ENCODE measurements at places on chromosomes 7 and 10.

DNA sequence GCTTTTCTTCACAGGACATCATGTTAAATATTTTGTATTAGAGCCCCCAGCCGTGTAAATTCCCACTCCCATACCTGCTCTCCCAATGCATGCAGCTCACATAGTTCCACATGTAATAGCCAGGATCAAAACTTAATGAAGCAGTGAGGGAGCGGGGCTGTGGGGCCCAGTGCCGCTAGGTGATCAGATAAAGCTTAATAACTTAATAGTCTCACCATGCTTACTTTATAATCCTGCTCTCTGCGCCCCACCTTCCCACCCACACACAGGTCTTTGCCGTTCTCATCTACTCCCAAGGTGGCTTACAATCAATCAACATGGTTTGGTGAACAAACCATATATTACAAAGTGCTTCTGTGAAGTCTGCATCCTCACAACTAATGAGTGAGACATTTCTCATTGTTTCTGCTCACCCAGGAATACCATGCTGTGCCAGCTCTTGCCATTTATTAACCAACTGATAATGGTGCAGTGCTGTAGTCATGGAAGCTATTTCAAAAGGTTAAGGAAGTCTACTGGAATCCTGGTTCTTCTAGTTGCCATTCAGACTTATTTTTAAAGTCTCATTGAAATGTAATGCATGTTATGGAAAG lies 156.4 kb downstream of the CTTNBP2 start:
- DNase-seq: no peak

- peak; percentile 47 for DNase-seq
These were observed 137.9 kb upstream of the MKI67 start for GRCh38 chr10:128263891-128264688.

DNA sequence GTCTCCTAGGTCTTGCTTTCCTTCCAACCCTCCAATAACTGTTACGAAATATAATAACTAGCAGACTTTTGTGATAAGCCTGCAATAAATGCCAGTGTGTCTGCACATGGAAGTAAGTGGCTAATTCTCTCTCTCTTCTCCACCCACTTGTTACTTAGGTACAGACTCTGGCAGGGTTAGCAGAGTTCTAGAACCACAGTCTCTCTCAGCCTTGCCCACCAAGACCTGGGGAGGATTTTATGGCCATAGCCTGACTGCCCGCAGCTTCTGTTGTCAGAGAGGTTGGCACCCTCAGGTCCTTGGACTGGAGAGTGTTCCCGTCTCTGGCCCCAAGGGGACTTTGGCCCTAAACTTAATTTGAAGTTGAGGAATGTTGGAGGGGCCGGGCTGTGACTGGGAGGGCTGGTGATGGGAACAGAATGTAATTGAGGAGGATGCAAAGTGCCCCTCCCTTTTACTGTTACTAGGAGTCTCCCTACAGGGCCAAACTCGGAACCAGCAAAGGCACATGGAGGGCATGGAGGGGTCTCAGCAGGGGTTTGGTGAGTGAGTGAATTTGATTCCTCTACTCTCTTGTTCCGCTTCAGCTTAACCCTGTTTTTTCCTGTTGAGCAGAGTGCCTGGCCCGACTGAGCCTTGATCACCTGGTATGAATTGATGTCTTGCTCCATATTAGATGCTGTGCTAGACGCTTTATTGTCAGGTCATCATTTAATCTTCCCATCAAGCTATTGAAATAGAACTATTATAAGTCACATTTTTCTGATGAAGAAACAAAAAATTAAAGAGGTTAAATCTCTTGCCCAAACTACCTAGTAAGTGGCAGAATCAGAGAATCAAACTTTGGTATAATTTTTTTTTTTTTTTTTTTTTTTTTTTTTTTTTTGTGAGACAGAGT lies 37.0 kb upstream of the LCOR start:
- DNase-seq: no peak

- DNase-seq: no peak
These were observed 5.8 kb upstream of the SAMD8 start for GRCh38 chr10:75105576-75106197.

DNA sequence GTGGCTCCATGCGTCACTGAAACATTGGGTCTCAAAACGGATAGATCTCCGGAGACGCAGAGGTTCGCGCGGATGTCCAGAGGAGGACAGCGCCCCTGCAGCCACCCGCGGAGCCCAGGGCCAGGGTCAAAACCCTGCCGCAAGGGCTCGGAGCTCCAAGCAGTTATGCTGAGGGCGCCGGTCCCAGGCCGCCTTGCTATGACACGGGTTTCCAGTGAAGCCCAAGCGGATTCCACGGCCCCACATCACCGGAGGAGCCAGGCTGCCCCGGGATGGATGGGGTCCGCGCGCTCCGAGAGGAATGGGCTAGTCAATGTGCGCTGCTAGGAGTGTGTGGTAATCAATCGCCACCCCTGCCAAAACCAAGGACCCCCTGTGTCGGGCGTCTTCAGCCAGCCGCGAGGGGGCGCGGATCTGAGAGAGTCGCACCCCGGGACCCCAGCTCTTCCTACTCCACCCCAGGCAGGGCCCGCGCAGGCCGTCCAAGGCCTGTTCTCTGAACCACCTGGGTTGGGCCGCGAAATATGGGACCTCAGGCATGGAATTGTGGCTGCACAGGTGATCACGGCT lies 5.6 kb upstream of the EMX2 start:
- DNase-seq: no peak

- no peak for DNase-seq
These were observed 31.4 kb upstream of the DLX6 start for GRCh38 chr7:96973986-96974385.

DNA sequence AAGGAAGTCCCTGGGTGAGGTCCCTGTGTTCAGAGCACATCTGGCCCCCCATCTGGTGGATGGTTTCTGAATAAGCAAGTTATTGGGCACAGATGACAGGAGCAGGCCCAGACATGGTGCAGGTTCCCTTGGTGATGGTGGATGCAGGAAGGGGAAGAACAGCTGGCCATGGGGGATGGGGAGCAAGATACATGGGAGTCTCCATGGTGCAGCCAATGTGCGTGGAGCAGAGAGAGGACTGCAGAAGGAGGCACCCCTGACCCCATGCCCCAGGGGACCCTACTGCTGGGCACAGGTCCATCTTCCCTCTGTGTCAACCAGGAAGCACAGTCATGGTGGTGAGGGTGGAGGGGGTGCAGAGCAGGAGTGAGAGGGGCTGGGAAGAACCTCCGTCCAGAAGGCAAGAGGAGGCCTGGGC lies 43.8 kb upstream of the RABGEF1 start:
- no peak for DNase-seq

DNA sequence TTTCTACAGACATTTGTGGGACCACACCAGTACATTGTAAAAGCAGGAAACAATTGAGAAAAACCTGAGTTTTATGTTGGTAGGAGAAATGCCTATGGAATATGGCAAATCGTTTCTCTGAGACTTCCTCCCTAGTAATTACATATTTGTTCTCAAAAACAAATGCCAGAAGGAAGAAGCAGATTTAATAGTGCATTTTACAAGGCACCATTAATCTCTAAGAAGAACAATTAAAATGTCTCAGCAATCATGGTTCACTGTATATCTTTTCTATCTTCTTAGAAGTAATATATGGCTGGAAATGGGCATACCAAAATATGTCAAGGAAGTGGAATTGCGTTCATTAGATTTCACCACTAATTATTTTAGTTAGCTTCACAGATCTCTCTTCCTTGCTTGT lies 13.3 kb downstream of the CAV1 start:
- no peak for DNase-seq

GRCh38 chr7:139049111-139049510 lies 13.3 kb upstream of the ZC3HAV1L start:
- no peak for DNase-seq

- no peak for DNase-seq
These were observed 79.3 kb upstream of the PDGFA start for GRCh38 chr7:598899-599298.

DNA sequence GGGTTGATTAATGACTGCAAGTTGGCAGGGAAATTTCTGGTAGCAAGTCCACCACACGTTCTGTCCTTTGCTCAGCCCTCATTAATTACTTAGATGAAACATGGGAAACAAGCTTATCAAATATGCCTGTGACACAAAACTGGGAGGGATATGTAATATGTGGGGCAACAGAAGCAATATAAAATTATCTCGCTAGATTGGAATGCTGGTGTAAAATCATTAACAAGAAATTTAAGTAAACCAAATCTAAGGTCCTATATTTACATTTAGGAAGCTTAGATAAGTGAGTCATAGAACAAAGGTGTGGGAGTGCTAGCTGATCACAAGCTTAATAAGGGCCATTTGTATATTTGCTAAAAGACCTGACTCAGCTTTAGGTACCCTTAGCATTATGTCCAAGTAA lies 23.5 kb downstream of the TRPV5 start:
- no peak for DNase-seq

GRCh38 chr7:74482629-74483401 lies 29.1 kb downstream of the GTF2IRD1 start:
- no peak for DNase-seq

- no peak for DNase-seq
These were observed 3.0 kb downstream of the GCC1 start for GRCh38 chr7:127582361-127582760.

GRCh38 chr10:36464291-36464690 lies 661.1 kb upstream of the ANKRD30A start:
- no peak for DNase-seq

DNA sequence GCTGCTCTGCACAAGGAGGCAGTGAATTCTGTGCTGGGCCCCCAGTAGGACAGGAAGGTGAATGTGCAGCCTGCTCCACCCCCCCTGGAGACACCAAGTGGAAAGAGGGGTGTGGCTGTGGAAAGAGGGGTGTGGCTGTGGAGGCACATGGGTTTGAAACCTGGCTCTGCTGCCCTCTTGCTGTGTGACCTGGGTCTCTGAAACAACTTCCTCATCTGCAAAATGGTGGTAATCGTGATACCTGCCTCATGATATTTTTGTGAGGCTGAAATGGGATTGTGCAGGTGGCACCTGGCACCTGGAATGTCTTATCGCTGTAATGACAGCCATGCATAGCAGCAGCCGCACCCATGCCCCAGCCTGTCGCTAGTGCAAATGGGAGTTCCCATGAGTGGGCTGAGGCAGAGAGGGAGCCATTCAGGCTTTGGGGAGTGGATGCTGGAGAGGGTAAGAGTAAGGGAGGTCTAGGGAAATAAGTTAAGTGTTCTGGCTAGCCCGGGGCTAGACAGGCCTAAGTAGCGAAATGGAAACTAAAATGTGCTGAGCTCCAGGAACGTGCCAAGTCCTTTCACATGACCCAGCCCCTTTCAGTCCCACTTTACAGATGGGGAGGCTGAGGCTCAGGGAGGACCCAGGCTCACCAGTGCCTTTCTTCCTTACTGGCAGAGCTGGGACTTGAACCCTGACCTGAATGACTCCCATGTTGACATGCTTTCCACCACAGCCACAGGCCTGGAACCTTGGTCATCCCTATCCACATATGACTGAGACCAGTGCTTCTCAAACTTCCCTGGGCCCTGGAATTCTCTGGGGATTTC lies 35.0 kb downstream of the C10orf105 start:
- no peak for DNase-seq

- DNase-seq: no peak
These were observed 41.1 kb downstream of the BRI3 start for GRCh38 chr7:98322331-98323270.

GRCh38 chr7:21568762-21569161 lies 25.9 kb downstream of the DNAH11 start:
- no peak for DNase-seq

DNA sequence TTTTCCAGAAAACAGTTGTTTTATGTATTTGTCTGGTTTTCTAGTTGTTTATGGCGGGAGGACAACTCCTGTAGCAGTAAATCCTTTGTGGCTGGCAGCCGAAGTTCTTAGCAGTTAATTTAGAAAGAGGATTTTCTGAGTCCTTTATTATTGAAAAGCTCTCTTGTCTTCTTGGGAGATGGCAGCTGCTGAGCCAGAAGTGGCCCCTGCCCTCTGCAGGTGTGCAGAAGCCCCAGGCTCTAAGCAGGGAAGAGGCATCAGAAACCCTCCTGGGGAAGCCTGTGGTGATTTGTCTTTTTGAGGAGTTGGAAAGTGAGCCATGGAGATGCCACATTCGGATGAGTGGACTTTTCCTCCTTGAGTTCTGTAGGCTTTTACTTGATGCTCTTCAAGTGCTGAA lies 106.3 kb downstream of the GLRX3 start:
- no peak for DNase-seq

- DNase-seq: no peak
These were observed 63.9 kb upstream of the LOXL4 start for GRCh38 chr10:98331885-98332284.

- no peak for DNase-seq
These were observed 15.6 kb upstream of the ZNF25 start for GRCh38 chr10:37992083-37992482.

DNA sequence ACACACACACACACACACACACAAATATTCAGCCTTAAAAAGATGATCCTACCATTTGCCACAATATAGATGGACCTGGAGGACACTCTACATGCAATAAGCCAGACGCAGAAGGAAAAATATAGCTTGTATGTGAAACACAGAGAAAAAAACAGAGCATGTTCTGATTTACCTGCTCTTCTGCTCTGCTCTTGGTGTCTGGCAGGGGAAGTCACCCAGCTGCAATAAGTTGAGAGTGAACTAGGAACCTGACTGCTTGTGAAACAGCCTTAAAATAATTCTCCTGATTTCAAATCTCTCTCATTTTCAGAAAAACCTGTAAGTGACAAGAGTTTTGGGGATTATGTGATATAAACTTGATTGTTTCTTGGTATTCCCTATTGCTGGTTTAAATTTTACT lies 31.0 kb upstream of the KCND2 start:
- no peak for DNase-seq

DNA sequence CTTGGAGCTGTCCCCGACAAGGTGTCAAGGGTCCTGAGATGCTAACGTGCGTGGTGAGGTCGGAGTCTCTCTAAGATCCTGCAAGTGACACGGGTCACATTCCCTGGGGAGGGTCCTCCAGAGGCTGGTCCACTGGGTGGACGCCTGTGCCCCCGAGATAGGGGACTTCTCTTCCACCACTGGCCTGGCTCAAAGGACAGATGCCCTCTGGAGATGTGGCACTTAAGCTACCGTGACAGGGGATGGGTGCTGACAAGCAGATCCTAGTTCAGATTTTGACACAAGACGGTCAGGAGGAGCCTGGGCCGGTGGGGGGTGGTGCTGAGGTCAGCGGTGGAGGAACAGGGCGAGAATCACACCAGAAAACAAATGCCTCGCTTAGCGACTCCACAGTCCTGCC lies 178.0 kb downstream of the ADARB2 start:
- no peak for DNase-seq

GRCh38 chr10:72809006-72809405 lies 84.5 kb upstream of the OIT3 start:
- no peak for DNase-seq

Measured in activated T-cell treated with anti-CD3 and anti-CD28 coated beads, Interleukin-2, amount 50 U/mL, for 1 hour (primary cell).